ENCODE measurements at places on chromosomes 4 and X. TPM values are rescaled to one million over a fixed set of nuclear protein-coding genes. Genes with fewer than 3 reads are reported as not detected.

Gene CCDC158
- 0.55 TPM for total RNA-seq

DNA sequence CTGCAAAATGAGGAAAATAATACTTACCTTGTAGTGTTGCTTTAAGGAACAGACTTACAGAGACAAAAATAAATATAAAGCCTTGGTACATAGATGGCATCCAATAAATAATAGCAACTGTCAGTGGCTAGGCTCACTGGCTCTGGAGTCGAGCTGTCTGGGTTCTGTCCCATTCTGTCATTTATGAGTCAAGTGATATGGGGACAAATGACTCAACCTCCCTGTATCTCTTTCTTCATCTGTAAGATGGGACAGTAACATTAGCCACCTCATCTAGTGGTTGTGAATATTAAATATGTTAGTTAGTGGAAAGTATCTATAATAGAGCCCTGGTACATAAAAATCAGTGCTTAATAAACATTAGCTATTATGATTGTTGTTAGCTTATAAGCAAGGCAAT lies 16.7 kb upstream of the GATB start:
- no peak for DNase-seq

Gene FABP2
- total RNA-seq = not detected

Gene RAB39B
- total RNA-seq = 1.2 TPM

DNA sequence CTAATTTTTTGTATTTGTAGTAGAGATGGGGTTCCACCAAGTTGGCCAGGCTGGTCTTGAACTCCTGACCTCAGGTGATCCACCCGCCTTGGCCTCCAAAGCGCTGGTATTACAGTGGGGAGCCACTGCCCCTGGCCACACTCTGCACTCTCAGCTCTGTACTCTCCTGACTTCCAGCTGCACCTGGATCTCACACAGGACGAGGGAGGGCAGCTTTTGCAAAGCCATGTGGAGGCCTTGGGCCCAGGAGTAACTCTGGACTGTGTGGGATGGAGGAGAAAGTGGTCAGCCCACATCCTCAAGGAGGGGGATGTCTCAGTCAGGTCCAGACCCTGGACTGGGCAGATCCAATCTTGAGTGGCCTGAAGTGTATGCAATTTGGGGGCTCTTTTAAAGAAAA lies 23.0 kb downstream of the NAT8L start:
- no peak for DNase-seq

Gene TSPAN6
- 37.9 TPM for total RNA-seq

- no peak for DNase-seq
Measured at GRCh38 chrX:129626026-129626425, 28.7 kb downstream of the APLN start.

- no peak for DNase-seq
Measured at GRCh38 chrX:111041018-111041462, 55.0 kb upstream of the PAK3 start.

Gene GAGE12H
- total RNA-seq = not detected

Gene HSPA4L
- 13.1 TPM for total RNA-seq

DNA sequence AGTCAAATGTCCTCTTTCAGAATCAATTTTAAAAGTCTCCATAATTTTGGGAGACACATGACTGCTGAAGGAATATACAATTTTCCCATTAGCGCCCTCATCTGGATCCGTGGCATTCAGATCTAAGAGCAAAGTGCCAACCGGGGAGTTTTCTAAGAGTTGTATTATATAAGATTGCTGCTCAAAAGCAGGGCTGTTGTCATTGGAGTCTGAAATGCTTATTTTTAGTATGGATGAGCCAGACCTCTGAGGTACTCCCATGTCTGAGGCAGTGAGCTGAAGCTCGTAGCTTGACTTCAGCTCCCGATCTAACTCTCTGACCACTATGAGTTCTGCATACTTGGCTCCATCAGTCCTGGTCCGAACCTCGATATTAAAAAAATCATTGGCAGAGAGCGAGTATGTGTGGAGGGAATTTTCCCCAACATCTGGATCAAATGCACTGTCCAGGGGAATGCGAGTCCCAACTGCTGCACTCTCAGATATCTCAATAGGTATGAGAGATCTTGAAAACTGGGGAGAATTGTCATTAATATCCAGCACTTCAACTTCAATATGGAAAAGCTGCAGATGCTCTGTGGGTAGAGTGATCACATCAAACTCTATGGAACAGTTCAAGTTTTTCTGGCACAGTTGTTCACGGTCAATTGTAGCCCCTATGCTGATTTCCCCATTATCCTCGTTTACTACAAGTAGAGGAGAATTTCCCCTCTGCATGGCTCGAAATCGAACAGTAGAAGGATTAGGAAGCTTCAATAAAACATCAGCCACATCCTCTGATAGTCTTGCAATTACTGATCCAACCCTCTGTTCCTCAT lies 917 bp downstream of the PCDH18 start:
- DNase-seq = no peak

DNA sequence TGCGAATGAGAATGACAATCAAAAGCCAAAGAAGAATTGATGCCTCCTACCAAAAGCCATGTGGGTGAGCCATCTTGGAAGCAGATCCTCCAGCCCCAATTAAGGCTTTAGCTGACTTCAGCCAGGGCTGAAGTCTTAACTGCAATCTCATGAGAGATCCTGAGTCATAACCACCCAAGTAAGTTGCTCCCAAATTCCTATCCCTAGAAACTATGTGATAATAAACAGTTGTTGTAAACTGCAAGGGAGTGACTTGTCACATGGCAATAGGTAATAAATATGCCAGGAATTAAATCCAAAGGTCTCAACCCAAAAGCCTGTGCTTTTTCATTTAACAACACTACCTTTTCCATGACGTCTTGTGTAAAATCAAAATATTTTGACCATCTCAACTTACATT lies 154.2 kb upstream of the TBL1X start:
- no peak for DNase-seq

GRCh38 chr4:43282534-43282933 lies 390.0 kb downstream of the GRXCR1 start:
- DNase-seq = no peak

Gene FREM3
- total RNA-seq = 0.12 TPM

DNA sequence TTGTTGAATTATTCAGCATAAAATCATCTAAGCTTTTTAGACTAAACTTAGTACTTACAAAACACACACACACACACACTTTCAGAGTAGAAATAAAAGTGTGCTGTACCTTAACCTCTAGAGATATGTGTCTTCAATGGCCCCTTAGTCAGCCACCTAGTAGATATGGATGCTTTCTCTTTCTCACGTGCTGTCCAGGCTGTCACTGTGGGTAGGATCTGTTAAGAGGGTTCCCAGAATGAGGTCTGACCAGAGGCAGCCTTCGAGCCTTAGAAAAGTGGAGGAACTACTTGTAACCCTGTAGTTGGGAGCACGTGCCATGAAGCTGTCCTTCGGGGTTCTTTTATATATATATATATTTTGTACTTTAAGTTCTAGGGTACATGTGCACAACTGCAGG lies 117.9 kb downstream of the COL4A5 start:
- DNase-seq = no peak

DNA sequence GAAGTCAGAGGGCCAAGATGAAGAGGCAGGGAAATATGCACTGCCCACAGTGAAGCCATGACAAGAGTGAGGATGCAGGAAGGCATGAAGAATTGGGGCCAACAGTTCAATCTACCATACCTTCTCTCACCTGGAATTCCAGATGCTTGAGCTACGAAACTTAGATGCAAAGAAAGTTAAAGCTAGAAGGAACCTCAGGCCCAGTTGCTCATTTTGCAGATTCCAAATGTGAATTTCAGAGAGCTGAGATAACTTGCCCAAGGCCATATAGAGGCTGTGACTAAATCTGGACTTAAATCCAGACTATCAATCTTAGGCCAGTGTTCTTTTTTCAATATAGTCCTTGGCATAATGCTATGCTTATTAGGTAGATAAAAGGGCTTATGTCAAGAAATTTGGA lies 92.7 kb downstream of the SRPX start:
- no peak for DNase-seq

DNA sequence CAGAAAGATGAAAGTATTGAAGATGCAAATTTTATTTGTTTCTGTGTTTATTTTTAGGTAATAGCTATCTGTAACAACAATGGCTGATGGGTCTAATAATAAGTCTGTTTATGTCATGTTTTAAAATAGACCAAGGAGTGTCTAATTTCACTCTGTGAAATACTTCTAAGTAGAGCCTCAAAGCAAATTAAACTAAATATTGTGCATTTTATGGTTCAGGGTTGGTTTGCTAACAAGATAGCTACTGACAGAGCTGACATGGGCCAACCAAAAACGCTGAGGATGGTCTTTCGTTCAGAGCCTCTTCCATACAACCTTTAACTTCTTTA lies 437.6 kb upstream of the CTSO start:
- no peak for DNase-seq

DNA sequence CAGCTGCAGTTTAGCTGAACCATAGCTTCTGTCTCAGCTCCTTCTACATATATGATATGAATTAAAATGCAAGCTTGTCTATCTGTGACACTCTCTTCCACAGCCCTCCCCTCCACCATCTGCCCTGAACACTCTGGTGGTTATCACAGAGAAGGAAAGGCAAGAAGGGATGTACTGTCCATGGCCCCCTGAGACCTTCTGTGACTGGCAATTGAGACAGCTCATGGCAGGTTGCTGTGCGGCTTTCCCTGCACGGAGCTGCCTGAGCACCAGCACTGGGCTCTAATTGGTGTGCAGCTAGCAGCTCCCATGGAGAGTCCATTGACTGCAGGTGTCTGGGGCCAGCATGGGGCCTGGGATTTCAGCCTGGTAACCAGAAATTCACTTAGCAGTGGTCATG lies 109.8 kb upstream of the ANXA3 start:
- no peak for DNase-seq

DNA sequence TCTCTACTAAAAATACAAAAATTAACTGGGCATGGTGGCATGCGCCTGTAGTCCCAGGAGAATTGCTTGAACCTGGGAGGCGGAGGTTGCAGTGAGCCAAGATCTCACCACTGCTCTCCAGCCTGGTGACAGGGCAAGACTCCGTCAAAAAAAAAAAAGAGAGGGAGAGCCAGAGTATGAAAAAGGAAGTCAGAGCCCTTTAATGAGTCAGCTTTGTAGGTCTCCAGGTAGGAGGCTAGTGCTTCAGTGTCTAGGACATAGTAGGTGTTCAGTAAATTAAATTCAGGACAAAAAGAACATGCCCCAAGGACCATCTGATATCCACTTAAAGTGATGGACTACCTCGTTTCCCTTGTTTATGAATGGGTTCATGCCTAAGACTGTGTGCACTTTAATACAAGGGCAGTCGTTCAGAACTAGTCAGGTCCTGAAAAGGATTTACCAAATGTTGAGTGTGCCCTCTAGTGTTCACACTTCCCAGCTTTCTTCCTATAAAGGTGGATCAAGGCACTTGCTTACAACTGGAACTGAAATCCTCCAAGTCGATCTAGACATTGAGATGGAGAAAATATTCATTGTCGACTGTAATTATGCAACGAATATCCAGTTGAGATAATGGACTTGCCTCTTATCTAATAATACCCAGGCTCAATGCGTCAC lies 29.0 kb downstream of the F9 start:
- peak; percentile 60 for DNase-seq

DNA sequence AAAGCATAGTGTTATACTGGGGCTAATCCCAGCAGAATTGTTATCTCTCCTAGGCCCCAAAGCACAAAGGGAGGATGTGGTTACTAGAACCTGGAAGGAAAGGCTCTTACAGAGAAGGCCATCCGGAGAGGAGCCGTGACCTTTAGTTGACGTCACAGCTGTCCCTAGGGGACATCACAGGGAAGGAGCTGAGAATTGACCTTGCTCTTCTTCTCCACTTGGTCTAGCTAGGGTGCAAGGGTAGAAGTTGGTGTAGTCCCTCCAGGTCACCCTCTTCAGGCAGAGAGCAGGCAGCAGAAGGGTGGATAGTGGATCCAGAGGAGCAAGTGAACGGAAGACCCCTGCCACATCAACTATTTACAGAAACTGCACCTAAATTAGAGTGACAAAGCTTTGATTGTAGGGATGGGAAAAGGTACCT lies 22.8 kb upstream of the FGF2 start:
- DNase-seq = no peak

GRCh38 chr4:78369679-78370078 lies 181.9 kb upstream of the ANXA3 start:
- peak; percentile 40 for DNase-seq

DNA sequence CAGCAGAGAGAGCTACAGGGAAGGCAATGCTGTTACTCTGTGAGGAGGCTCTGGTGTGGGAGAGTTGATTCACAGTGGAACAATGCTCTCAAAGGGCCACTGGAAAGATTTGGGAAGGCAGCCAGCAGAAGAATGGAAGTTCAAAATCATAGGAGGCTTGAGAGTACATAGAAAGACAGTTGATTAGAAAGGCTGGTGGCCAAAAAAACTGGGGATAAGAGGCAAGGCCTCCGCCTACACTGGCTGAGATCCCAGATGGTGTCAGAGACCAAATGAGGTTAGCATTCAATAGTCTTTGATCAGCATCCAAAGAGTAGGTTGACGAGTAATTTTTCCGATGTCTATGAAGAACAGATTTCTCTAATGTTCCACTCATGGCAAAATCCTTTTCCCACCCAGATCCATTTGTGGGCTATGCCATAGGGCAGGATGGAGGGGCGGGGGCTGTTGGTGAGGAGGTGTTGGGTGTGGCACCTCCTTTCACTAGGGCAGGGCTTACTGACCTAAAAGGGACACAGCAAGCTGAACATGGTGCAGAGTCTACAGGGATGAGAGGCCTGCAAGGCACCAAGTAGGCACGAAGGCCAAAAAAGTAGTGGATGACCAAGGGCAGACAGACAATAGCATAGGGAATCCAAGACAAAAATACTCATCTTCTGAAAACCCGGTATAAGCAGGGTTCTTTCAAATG lies 15.1 kb downstream of the TEC start:
- peak; percentile 87 for DNase-seq

Gene RASL11B
- 2.6 TPM for total RNA-seq

Gene SLC25A43
- total RNA-seq = 4.3 TPM

DNA sequence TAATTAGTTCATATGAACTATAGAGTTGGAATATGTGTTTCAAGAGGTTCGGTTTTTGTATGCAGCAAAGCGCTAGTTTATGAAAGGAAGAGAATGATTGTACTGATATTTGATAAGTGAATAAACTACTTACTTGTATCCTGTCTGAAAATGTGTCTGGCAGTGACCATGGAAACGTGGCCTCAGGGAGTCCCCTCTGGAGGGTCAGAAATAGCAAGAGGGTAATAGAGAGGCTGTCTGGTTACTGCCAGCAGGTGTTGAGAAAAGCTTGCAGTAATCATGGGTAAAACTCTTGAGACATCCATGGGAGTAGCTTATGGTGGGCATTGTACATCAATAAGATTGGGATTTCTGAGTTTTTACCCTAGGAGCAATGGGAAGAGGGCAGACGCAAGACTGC lies 77.1 kb downstream of the DCLK2 start:
- no peak for DNase-seq

Gene FHL1
- total RNA-seq = 381 TPM

GRCh38 chrX:109475174-109475891 lies 6.6 kb downstream of the GUCY2F start:
- DNase-seq = peak; percentile 34

Gene TLR10
- total RNA-seq = 0.98 TPM

- DNase-seq = peak; percentile 65
Measured at GRCh38 chr4:57442831-57443291, 332.7 kb upstream of the IGFBP7 start.
